ENCODE measurements at places on chromosomes 4 and X. TPM values are rescaled to one million over a fixed set of nuclear protein-coding genes. Genes with fewer than 3 reads are reported as not detected.

Gene DMP1
- not detected for total RNA-seq

Gene RBM3
- 340 TPM for total RNA-seq

Gene SNX12
- 69.8 TPM for total RNA-seq

Gene VCX3B
- not detected for total RNA-seq

Gene SLC25A53
- total RNA-seq, result 8.4 TPM

Gene AFM
- not detected for total RNA-seq

Gene ASMT
- total RNA-seq, result not detected

Gene DOK7
- total RNA-seq, result 0.15 TPM

Gene REELD1
- total RNA-seq, result not detected

Data from epithelial cell of umbilical artery (primary cell).